Skin of body (tissue), 3 donors: ENCODE measurements at places on chromosomes 4 and X.

DNA sequence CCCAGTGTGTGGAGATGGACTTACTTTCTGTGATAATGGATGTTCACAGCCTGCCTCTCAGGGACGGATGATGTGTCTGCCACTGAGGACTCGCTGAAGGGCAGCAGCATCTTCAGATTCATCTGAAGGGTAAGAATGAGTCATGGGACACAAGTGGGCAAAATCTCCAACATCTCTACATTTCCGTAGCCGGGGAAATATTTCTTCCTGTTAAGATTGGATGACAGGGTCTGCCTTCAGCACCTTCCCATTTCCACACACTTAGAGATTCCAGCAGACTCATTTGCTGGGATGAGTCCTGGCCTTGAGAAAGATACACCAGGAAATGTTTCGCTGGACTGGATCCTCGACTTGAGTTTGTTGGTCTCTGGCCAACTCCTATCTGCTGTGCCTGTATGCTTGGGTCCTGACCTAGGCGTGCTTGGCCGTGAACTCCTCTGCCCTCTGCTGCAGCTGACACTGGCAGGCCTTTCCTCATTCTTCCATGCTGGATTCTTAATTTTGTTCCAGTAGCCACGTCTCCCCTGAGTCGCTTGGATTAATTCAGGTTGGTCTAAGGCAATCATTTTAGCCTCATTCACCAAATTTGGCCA is 46.5 kb upstream of the SOD3 start:
- DNase-seq: no peak

DNA sequence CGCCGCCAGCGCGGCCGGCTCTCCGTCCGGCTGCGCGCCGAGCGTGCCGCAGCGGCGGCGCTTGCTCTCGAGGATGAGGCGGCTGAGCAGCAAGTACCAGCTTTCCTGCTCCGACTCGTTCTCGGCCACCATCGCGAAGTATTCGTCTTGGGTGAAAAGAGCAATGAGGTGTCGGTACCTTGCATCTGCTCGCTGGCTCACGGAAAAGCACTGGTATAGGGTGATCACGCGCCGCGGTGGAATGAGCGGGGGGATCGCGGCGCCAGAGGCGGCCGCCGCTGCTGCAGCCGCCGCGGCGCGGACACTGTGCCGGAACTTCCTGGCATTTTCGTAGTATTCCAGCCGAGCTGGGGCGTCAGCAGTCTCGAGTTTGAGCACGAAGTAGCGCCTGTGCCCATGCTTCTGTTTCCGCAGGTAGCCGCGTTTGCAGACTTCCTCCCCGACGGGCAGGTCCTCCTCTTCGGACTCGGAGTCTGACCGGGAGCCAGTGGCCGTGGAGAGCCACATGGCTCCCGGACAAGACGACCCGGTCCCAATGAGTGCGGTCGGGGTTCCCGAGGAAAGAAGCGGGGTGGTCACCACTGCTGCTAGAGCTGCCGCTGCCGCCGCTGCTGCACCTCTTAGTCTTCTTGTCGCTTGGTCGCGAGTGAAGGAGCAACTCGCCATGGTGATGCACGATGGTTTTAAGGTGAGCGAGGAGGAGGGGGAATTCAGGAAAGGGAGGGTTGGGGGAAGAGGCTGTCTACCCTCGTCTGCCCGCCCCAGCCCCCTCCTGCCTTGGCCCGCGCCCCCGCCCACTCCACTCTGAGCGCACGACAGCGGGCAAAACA is 469 bp downstream of the IRS4 start:
- DNase-seq: no peak

GRCh38 chr4:25109511-25109910 is 50.7 kb downstream of the SEPSECS start:
- no peak for DNase-seq

- no peak for DNase-seq
Observed at GRCh38 chrX:72498782-72499181, 73.9 kb downstream of the HDAC8 start.

DNA sequence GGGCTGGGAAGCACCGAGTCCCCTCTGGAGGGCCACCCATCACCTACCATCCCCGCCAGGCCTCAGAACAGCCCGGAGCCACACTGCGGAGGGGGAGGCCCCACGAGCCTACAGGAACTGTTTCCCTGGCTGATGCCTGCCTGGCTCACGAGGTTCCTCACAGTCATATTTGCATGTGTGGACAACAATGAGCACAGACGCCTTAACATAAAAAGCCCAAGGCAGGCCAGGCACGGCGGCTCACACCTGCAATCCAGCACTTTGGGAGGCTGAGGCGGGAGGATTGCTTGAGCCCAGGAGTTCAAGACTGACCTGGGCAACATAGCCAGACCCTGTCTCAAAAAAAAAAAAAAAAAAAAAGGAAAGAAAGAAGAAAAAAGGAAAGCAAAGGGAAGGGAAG is 125.9 kb downstream of the FAM53A start:
- no peak for DNase-seq

DNA sequence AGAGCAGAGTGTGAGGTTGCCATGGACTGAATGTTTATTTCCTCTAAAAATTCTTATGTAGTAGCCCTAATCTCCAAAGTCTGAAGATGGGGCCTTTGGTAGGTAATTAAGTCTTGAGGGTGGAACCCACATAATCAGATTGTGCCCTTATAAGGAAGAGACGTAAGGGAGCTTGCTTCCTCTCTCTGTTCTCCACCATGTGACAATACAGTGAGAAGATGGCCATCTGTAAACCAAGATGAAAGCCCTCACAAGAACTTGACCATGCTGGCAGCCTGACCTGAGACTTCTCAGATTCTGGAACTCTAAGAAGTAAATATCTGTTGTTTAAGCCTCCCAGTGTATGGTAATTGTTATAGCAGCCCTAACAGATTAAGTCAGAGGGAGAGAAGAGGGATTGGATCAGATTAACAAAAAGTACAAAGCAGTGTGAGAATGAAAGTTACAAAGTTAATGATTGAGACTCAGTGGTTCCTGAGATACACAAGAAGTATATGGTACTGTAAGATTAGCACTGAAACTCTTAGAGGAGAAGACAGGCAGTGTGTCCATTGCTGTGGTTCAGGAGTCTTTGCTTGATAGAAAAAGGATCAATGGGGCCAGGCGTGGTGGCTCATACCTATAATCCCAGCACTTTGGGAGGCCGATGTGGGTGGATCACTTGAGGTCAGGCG is 82.5 kb upstream of the GC start:
- DNase-seq: no peak

DNA sequence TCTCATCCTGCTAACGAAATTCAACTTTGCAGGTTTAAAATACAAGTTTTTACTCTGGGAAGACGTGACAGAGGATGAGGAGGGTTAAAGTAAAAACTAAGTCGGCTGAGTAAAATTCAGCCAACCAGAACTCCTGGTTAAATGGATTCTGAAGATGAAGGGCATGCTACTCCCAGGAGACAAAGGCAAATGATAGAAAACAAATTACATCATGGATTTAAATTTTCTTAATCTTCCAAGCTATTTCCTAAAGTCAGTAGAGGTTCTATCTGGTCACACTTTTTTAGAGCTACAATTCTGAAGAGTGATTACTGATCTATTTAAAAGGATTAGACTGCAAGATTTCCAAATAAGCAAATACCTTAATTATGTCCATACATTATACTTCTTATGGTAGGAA is 47.9 kb downstream of the ZNF827 start:
- no peak for DNase-seq

DNA sequence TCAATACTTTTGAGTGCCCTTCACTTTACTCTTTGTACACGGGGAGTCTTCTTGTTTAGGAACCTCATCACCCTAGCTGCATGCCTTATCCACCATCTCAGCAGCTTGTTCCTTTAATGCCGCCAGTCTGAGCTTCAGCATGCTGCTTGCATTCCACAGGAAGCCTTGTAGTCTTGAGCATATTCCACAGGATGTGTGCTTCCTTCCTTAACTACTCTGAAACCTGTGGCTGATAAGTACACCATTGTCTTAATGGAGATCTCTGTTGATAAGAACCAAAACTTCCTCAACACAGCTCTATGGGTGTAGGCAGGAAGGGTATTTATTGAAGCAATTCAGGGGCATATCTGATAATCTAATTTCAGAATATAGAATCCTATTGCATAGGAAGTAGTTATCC is 24.4 kb upstream of the CCNI start:
- DNase-seq: no peak

- peak; percentile 7 for DNase-seq
Observed at GRCh38 chrX:82748906-82749505, 759.1 kb upstream of the POU3F4 start.

GRCh38 chrX:123432361-123433150 is 248.5 kb downstream of the GRIA3 start:
- no peak for DNase-seq

GRCh38 chr4:105060628-105061027 is 86.0 kb upstream of the TET2 start:
- DNase-seq: no peak
